ENCODE measurements at places on chromosomes 16 and 17.
A peak's percentile ranks its signal among the peaks of the same experiment; 100 is the strongest.

DNA sequence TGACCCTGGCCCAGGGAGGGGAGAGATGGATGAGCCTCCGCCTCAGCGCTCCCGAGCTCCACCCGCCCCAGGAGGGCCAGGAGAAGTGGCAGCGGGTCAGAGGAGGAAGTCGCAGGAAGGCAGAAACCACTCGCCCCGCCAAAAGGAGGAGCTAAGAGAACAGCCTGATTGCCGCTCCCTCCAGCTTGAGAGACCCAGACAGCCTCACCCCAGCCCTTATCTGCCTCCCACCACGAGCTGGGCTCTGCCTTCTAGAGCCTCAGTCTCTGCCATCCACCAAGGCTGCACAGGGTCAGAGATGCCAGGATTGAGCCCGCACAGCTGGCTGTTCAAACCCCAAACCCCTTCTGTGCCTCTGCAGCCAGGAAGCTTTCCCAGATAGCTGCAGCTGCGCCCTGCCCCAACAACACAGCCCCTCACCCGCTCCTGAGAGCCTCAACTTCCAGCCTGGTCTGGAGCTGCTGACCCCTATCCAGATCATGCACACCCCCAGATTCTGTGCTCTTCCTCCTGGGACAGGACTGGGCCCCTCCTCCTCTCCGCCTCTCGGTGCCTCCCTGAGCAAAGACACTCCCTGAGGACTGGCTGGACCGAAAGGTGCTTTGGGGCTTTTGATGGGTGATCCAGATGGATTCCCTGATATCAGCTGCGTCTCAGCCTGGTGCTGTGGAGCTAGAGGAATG lies 1.0 kb upstream of the ATP2A3 start:
- DNase-seq: peak; percentile 50

DNA sequence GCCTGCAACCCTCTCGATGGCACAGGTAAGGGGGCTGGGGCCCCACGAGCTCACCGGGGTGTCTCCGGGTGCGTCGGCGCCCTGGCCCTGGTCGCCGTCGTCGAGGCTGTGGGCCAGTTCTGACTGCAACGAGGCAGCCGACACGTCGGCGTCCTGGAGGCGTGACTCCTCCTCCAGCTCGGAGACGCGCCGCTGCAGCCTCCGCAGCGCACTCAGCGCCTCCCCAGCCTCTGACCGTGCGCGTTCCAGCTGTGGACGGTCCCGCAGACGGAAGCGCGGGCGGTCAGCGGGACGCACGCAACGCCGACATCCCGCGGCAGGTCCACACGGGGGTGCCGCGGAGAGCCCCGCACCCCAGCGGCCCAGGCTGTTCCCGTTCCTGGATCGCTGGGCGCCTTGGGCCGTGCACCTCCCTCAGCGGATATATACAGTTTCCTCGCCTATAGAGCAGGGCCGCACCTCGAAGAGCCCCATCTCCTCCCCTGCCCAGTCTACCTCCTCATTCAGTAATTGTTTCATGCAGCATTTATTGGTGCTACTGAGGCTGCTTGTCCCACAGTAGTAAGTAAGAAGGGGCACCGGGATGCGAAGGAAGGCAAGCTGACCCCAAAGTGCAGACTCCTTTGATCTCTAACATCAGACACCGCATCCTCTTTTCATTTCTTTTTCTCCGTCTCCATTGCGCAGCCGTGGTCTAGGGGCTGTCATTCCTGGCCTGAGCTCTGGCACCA lies 5.8 kb downstream of the THOC6 start:
- no peak for DNase-seq

DNA sequence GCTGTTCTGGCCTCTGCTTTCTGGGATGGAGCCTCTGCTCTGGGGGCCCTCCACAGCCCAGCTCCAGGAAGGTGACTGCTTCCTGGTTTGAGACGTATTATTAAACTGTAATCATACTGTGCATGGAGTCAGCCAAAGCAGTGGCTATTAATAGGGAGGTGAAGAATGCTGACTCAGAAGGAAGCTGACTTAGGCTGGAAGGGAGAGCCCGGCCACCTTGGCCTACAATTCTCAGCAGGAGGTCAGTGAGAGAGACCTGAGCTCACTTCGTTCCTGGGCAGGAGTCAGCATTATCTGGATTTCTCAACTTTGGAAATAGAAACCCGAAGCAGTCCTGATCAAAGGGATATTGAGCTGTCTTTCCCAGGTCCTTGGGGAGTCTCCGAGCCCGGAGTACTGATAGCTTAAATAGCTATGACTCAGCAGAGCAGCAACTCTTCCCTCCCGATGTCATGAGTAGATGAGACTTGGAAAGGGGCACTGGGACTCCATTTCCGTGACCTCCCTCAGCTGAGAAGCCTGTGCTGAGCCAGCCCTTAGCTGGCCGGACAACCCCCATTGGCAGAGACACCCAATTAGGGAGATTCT lies 91.8 kb downstream of the YPEL2 start:
- peak; percentile 74 for DNase-seq

DNA sequence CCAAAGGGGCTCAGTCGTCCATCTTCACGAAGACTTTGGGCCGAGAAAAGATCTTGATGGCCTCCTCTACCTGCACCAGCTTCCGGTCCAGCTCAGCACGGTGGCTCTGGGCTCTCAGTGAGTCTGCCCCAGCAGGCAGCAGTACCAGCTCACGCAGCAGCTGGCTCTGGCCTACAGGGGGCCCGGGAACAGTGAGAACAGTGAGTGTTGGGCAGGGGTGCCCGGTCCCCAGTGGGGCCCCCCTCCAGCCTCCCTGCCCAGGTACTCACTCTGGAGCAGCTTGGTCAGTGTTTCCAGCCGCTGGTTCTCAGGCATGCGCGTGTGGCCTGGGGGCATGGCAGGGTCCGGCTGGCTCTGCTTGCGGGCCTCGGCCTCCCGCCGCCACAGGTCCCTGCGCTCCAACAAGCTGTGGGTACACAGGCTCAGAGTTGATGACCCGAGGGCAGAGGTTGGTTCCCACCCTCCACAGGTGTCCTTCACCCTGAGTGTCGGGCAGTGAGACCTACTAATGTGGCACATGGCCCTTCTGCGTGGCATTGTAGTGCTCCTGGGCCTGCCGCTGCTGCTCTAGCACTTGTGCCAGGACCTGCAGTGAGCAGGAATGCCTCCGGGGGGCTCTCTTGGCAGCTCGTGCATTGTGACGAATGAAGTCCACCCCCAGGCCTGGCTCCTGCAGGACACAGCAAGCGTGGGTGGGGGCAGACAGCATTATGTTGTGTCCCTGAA lies 2.6 kb downstream of the PARD6A start:
- peak; percentile 26 for DNase-seq

DNA sequence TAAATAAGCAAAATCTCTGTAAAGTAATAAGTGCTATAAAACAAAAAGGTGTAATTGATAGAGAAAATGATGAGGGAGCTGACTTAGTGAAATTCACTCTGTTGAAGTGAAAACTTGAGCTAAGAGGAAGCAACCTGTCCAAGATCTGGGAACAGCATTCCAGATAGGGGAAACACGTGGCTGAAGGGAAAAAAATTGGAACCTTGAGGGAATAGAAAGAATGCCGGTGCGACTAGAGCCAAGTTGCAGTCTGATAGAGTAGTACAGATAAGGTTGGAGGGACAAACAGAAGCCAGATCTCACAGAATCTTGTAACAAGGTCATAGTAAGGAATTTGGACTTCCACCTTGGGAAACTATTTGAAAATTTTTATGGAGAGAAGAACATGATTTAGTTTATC lies 623 bp upstream of the DDX52 start:
- DNase-seq: no peak

GRCh38 chr17:74292495-74292894 lies 18.5 kb downstream of the DNAI2 start:
- no peak for DNase-seq

- peak; percentile 29 for DNase-seq
These were observed 718 bp downstream of the NDUFAB1 start for GRCh38 chr16:23595246-23595950.

GRCh38 chr17:57405491-57406072 lies 149.3 kb downstream of the MSI2 start:
- DNase-seq: peak; percentile 31

- no peak for DNase-seq
These were observed 50.1 kb downstream of the GTF3C1 start for GRCh38 chr16:27499659-27500055.

GRCh38 chr16:71721066-71721740 lies 3.3 kb downstream of the PHLPP2 start:
- DNase-seq: no peak

DNA sequence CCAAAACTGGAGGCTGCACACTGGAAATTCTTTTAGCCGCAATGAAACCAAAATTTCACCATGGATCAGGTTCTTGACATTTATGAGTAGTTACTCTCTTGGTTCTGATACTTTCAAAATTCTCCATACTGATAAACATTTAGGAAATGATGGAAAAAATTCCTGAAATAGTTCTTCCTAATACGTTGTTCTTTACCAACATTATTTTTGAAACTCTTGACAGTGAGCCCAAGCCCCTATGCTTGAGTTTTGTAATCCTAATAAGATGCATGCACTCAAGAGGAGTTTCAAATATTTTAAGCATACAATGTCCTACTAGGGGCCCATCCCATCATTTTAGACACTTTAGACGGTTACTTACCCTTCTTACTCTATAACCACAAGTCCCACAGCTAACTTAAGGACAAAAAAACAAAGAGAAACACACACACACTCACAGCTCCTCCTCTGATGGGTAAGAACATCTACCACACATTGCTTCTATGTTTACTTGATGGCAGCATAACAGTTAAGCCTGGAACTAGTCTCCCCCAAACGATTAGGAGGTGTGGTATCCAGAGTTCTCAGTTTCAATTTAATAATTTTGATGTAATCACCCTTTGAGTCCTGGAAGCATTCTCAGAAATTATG lies 3.7 kb downstream of the VEZF1 start:
- no peak for DNase-seq

GRCh38 chr17:34979650-34980352 lies 511 bp upstream of the LIG3 start:
- DNase-seq: peak; percentile 18

DNA sequence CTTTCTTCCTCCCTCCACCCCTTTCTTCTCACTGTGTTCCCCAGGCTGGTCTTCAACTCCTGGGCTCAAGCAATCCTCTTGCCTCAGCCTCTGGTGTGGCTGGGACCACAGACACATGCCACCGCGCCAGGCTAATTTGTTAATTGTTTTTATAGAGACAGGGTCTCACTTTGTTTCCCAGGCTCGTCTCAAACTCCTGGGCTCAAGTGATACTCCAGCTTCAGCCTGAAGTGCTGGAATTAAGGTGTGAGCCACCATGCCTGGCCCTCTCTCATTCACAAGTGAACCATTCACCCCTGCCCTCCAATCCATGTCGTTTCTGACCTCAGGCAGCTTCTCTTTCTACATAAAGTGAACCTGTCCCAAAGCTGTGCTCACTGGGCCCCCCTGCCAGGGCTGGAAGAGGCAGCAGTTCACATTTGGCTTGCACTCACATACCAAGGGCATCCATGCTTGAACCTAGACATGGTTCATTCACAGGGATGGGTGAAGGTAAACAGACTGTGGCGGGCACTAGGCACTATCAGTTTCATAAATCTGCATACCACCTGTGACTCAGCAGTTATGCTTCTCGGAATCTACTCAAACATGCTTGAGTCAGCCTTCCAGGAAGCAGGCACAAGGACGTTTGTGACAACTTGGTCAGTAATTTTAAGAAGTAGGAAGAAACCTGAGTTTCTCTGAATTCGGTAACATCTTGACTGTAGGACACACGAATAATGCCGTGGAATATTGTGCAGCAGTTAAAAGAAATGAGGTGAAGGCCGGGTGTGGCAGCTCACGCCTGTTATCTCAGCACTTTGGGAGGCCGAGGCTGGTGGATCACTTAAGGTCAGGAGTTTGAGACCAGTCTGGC lies 6.0 kb upstream of the RNF213 start:
- DNase-seq: peak; percentile 93

- no peak for DNase-seq
These were observed 17.4 kb upstream of the MAP3K14 start for GRCh38 chr17:45334231-45334630.

DNA sequence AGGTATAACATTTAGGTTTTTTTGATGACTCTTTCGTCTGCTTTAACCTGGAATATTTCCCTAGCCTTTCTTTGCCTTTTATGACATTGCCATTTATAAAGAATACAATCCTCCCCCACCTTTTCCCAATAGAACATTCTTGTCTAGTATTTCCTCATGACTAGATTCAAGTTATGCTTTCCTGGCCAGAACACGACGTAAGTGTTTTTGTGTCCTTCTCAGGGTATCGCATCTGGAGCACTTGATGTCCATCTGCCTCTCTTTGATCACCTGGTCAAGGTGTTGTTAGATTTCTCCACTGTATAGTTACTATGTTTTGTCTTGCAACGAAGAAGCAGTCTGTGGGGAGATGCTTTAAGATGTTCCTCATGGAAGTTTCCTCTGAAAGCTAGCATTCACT lies 87.4 kb downstream of the MSI2 start:
- DNase-seq: no peak

Data from mesenchymal stem cell (in vitro differentiated cells and primary cell).